ENCODE measurements at places on chromosomes 1 and 21.
A peak's percentile ranks its signal among the peaks of the same experiment; 100 is the strongest.

GRCh38 chr1:999725-1000356 lies at the start of gene HES4:
TSS of gene HES4 (minus strand) at chr1:1000097. CDS start at chr1:999973, 124 bp downstream.
- DNase-seq: peak; percentile 58

GRCh38 chr1:158563853-158564252 lies 6.5 kb downstream of the OR6P1 start:
- DNase-seq: no peak

- no peak for DNase-seq
Measured at GRCh38 chr1:212595229-212595628, 13.3 kb upstream of the ATF3 start.

DNA sequence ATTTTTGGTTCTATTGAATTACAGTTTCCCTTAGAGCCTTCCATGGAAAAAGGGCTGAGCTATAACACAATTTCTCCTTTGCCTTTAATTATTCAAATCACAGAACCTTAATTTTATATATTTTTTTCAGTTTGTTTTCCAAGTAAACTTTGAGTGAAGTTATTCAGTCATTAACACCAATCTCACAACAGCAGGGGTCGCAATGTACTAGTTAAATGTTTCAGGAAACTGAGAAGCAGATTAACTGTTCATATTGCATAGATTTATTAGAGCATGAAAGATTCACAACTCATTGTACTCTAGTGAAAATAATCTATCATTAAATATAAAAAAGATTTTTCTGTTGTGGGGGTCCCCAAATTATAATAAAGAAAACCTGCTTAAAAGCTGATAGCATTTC lies 64.1 kb downstream of the KIFAP3 start:
- no peak for DNase-seq

All from stimulated activated CD4-positive, alpha-beta T cell treated with anti-CD3 and anti-CD28 coated beads, TNF-alpha, amount 100 ng/mL, for 4 hours (primary cell).